ENCODE measurements at places on chromosomes 16 and 17.

DNA sequence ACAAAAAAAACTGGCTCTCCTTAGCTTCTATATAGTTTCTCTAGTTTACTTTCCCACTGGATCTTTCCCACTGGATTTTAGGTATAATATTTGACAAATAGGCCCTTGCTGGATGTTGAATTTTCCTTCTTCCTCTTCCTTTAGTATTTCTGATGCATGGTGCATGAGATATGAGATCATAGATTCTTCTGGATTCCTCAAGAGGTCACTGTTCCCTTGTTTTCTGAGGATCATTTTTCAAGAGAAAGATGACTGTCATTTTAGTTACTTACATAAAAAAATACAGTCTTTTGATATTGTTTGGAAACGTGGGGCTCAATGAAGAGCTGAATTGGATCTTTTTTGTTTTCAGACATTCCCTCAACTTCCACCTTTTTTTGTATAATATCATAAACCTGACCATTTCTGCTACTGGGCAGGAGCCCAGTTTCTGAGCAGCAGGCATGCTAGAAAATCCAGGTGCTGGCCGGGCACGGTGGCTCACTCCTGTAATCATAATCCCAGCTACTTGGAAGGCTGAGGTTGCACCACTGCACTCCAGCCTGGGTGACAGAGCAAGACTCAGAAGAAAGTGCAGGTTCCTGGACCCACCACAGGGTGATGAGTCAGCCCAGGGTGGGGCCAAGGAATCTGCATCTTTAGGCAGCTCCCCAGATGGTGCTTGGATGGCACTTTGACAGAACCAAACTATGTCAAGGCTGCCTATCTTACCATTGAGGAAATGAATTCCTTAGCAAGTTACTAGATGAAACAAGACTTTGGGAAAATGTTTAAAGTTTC is 70.3 kb downstream of the SDR42E1 start:
- no peak for DNase-seq

- DNase-seq = no peak
Observed at GRCh38 chr17:56648806-56649205, 55.3 kb downstream of the NOG start.

DNA sequence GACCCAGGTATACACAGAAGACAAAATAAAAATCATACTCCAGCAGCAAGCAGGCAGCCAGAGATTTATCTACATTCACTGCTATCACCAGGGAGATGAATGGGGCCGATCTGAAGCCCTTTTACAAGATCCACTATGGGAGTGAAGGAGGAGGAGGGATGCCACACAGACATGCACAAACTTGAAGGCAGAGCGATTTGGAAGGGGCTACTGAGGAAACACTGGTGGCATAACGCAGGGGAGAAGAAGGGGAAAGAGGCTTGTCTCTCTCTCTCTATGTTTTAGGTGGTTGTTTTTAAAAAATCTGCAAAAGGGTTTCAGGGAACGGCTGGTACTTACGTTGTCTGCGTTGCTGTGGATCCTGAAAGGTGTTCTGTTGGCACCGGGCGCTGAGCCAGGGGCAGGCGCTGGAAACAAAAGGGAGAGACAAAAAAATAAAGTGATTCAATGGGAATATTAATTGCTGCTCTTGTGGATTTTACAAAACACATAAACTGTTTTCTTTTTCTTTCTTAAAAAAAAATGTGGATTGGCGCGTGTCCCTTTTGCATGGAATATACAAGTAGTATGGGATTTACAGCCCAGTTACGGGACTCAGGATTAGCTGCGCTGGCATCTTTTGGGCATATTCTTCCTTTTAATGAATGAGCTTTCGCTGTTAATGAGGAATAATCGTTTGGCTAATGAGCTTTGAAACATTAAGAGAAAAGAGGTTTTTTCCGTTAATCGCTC is 255.3 kb upstream of the PMFBP1 start:
- no peak for DNase-seq

- DNase-seq = no peak
Observed at GRCh38 chr16:87342978-87343752, 26.0 kb upstream of the C16orf95 start.

DNA sequence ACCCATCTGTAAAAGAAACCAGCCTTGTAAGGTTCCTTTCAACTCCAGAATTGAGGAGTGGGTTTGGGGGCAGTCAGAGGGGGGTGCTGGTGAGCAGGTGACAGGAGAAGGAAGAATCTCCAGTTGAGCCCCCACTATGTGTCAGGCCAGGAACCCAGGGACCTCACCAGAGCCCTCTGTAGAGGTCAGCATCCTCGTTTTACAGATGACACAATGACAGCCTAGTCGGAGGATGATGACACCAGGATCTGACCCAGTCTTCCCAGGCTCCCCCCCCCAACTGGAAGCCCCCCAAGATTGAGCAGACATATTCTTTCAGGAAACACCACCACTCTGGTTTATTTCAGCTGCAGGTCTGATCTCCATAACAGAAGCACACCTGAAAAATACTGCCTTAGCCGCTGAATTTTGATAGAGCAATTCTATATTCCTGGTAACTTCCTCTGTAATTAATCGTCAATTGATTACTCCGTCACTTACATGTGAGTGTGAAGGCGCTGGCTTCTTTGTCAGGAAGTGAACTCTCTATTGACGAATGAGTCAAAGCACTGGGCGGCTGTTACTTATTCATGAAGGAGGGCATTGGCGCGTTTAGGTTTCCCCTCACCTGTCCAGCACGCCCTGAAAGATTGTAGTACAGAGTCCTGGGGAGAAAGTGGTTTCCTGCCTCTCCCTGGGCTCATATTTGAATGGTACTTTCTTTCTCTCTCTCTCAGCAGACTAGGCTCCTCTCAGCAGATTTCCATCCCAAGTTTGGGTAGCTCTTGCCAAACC is 21.2 kb downstream of the SOCS3 start:
- no peak for DNase-seq

Data from D721Med (cell line).